ENCODE measurements at places on chromosomes 2 and 18. TPM values are rescaled to one million over a fixed set of nuclear protein-coding genes. Genes with fewer than 3 reads are reported as not detected.
A peak's percentile ranks its signal among the peaks of the same experiment; 100 is the strongest.

- no peak for DNase-seq
These were observed 42.9 kb downstream of the SRBD1 start for GRCh38 chr2:45567974-45568789.

DNA sequence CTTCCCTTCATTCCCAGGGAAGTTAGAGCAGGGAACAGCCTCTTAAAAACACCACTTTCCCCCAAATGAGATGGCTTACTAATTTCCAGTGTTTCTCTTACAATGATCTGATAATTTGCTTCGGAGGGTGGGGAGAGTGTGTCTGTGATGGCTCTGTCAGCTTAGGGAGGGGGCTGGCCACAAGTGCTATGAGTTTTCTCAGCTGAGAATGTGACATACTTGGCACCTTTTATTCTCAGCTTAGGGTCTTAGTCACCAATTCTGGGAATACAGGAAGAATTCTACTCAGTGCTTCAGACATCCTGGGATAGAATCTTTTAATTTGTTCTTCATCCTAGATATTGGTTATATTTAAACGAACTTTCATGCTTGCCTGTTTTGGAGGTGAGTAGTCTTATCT, 64.4 kb downstream of the AOX1 start:
- no peak for DNase-seq

DNA sequence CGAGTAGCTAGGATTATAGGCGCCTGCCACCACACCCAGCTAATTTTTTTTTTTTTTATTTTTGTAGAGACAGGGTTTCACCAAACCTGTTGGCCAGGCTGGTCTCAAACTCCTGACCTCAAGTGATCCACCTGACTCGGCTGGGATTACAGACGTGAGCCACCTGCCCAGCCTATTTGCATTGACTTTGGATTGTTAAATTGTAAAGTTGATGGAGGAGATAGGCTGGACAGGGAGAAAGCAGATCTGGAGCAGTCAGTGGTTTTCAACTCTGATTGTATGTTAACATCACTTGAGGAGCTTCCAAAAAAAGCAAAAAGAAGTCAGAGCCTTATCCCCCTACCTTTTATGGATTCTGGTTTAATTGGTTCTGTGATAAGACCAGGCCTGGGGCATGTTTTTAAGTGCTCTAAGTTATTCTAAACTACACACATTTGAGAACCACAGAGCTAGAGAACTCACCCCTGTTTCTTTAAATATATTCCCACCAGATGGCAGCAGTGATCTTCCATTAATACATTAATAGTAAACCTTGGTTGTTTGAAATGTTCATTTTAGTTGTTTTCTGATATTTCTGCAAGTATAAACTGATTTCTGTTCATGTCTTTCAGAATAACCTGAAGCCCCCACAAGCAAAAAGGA, 7.5 kb downstream of the C2orf49 start:
- DNase-seq, result no peak

- no peak for DNase-seq
These were observed 62.4 kb upstream of the OTOF start for GRCh38 chr2:26540306-26540705.

DNA sequence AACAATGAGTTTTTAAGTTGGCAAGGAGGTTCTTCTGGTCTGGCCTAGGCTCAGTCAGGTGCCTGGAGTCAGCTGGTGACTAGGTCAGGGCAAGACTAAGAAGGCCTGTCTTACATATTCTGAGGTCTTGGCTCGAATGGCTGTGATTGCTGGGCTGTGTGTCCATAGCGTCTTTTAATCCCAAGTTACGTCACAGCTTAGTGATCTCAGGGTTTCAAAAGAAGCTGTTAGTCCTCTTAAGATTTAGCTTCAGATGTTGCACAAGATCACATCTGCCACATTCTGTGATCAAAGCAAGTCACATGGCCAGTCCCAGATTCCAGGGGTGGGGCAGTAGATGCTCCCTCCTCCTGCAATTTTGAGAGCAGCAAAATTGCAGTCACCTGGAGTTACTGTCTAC, 61.3 kb downstream of the PKP4 start:
- peak; percentile 75 for DNase-seq

GRCh38 chr2:43455731-43456642, 139.9 kb downstream of the THADA start:
- DNase-seq, result no peak

- no peak for DNase-seq
These were observed 27.9 kb downstream of the IL37 start for GRCh38 chr2:112938904-112939303.

DNA sequence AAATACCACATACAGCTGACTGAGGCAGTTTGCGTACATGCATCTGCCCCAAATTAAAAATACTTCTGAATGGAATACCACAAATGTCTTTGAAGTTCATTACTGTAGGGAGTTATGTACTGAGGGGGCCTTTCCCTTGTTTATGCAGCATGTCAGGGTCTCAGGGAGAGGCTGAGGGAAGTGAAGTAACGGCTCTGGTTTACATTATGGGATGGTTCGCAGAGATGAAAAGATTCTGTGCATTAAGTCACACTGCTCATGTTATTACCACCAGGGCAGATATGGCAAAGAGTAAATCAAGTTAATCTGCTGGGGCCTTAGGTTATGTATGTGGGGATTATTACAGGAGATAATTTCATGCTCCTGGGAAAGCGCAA, 385.9 kb upstream of the RND3 start:
- DNase-seq, result no peak

DNA sequence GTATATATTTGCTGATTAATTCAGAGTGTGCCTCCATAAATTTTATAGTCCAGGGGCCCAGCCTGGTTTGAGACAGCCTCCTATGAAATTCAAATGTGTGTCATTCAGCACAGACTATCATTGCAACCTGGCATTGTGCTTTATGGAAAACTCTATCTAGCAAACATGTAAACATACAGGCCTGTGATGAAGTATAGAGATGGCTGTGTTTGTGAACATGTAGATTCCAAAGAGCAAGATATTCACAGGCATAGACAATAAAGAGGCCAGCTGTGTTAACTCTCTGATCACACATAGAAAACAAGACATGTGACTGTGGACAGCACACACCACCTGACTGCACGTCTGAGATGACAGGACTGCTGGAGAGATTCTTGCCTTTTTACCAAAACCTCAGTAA, 297.9 kb downstream of the EN1 start:
- DNase-seq, result no peak

- DNase-seq, result no peak
These were observed 4.7 kb upstream of the GLS start for GRCh38 chr2:190875891-190876290.

DNA sequence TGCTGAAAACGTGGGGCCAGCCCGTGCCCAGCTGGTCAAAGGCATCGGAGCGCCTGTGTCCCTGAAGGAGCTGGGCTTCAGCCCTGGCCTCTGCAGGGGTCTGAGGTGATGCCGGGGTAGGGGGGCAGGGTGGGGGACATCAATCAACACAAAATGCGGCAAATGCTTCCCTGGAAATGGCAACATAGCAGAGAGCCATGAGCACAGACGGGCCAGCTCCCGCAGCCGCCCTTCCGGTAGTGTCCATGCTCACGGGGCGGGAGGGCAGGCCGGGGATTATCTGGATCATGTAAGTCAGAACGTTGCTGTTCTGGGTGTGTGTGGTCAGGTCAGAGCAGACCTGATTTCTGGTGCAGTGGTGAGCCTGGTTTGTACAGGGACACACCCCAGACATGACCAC, 56.5 kb upstream of the TWIST2 start:
- DNase-seq, result no peak

GRCh38 chr18:3526421-3527354, 76.7 kb downstream of the TGIF1 start:
- DNase-seq, result no peak

- DNase-seq, result no peak
These were observed 533.5 kb downstream of the TNS1 start for GRCh38 chr2:217469203-217469810.

DNA sequence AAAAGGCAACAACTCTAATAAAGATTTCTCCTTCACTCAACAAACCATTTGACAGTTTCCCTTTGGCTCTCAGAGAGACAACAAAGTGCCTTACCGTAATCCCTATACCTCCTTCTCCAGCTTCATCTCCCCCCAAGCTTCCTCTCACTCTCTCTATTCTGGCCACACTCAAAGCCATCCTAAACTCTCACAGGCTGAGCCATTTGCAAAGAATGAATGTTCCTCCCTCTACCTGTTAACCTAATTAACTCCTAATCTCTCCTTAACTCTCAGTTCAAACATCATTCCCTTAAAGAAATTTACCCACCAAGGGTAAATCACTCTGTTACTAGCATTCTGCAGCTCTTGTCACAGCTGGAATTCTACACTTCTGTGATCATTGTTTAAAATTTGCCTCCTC, 38.2 kb downstream of the GFPT1 start:
- DNase-seq, result no peak

- DNase-seq, result peak; percentile 82
These were observed 70.9 kb upstream of the EML6 start for GRCh38 chr2:54652540-54652939.

DNA sequence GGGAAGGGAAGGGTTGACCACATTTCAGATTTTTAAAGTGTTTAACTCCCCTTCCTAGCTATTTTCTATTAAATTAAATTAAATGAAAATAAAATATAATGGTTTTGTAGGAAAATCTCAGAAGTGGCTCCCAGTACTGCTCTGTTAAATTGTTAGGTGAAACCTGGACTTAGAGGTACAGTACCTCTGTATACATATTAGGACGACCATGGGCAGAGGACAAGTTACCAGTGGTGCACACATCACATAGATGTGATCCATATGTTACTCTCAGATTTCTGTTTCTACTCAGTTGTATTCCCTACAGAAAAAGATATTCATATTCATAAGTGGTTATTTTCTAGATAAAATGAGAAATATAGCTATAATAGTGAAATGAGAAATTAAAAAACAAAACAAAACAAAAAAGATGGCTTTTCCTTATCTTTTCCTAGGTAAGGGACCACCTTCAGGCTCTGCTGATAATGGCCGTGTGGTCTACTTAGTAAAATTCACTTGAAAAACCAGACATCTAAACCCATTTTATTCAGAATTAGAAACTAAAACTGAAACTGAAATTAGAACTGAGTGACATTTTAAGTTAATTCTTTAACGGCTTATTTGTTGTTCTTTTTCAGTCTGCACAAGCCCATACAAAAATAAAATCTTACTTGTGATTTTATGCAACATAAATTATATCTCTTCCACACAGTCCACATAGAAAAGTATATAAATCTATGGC, 832.5 kb upstream of the CHAC2 start:
- DNase-seq, result no peak

- DNase-seq, result no peak
These were observed 76.0 kb downstream of the CEP192 start for GRCh38 chr18:13067124-13067523.

- no peak for DNase-seq
These were observed 141.1 kb upstream of the ALPP start for GRCh38 chr2:232237464-232237863.

DNA sequence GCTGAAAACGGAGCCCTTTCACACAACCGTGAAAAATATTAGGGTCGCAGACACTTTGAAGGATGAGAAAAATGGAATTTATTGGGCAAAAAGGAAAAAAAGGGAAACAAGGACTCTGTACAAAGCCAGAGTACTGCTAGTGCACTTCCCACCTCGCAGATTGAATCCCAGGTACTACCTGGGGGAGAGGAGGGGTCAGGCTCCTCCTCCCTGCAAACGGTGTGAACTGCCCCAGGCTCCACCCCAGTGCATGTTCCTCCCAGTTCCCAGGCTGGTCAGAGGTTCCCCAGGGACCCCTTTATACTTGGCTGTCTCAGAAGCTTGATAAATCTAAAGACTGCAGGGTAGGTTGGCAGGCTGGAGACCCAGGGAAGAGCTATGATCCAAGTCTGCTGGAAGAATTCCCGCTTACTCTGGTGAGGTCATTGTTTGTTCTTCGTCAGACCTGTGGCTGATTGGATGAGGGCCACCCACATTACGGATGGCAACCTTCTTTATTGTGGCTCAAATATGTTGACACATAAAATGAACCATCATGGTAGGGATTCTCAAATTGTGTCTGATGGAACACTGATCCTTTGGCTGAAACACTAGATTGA, 290.4 kb upstream of the POU3F3 start:
- no peak for DNase-seq

- peak; percentile 68 for DNase-seq
These were observed 63.9 kb downstream of the GYPC start for GRCh38 chr2:126719833-126720351.

GRCh38 chr2:170404846-170405245, 226.9 kb downstream of the MYO3B start:
- DNase-seq, result no peak

DNA sequence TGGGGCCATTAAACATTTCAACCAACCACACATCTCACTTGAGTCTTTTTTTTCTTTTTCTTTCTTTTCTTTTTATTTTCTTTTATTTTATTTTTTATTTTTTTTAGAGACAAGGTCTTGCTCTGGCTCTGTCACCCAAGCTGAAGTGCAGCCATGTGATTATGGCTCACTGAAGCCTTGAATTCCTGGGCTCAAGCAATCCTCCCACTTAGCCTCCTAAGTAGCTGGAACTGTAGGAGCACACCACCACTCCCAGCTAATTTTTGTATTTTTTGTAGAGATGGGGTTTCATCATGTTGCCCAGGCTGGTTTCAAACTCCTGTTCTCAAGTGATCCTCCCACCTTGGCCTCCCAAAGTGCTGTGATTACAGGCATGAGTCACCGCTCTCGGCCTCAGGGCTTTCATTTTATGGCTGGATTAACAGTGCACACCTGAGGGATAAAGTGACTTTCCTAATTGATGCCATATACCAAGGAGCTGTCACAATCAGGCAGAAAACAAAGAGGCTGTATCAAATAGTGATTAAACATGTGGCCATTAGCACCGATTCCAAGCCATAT, 21.5 kb downstream of the KIAA2012 start:
- no peak for DNase-seq

GRCh38 chr2:215772634-215773563, 240.5 kb downstream of the MREG start:
- no peak for DNase-seq

- no peak for DNase-seq
These were observed 27.0 kb upstream of the SCN1A start for GRCh38 chr2:166154685-166155338.

- peak; percentile 85 for DNase-seq
These were observed 16.8 kb upstream of the LYPD6 start for GRCh38 chr2:149313512-149313972.

Gene GNAL
- 0.59 TPM for total RNA-seq

Gene NDUFV2
- 95.9 TPM for total RNA-seq

Gene HAAO
- total RNA-seq, result 0.72 TPM

Gene ANKRD30BL
- total RNA-seq, result 0.29 TPM

Gene LIPG
- 2.2 TPM for total RNA-seq

Gene CNGA3
- 0.29 TPM for total RNA-seq

Gene CCDC74B
- total RNA-seq, result 5.4 TPM

Gene PTPRN
- total RNA-seq, result 1.2 TPM

Gene LYPD6
- 0.59 TPM for total RNA-seq

Gene GREB1
- 1.1 TPM for total RNA-seq

Gene TUBA4B
- not detected for total RNA-seq

Gene TNFAIP6
- 43.1 TPM for total RNA-seq
